ENCODE measurements at places on chromosomes 5 and 9. TPM values are rescaled to one million over a fixed set of nuclear protein-coding genes. Genes with fewer than 3 reads are reported as not detected.

The NUTM2G gene
- total RNA-seq, result not detected

The MCTP1 gene
- total RNA-seq, result 171 TPM

The ENTREP1 gene
- total RNA-seq, result 6.1 TPM

The CCNJL gene
- 10.1 TPM for total RNA-seq

The CD72 gene
- total RNA-seq, result not detected

The AMBP gene
- total RNA-seq, result not detected

The SOHLH1 gene
- total RNA-seq, result not detected

The KIF4B gene
- total RNA-seq, result 0.33 TPM

The CCL19 gene
- total RNA-seq, result not detected

The SEMA5A gene
- total RNA-seq, result 0.10 TPM

The CER1 gene
- total RNA-seq, result not detected

The PTBP3 gene
- total RNA-seq, result 79.8 TPM

The GFI1B gene
- not detected for total RNA-seq

The IL5 gene
- total RNA-seq, result not detected

The C9orf72 gene
- 8.2 TPM for total RNA-seq

The IGIP gene
- 4.9 TPM for total RNA-seq

The ZNF618 gene
- 41.2 TPM for total RNA-seq

The CCDC192 gene
- not detected for total RNA-seq

The SCGB3A2 gene
- not detected for total RNA-seq

The BTNL8 gene
- not detected for total RNA-seq

The DIPK1B gene
- total RNA-seq, result 182 TPM

The BARHL1 gene
- total RNA-seq, result not detected

The PFN3 gene
- not detected for total RNA-seq

The CCNO gene
- total RNA-seq, result 0.33 TPM

The SLC46A2 gene
- total RNA-seq, result not detected

The IL4 gene
- not detected for total RNA-seq

The SLC45A2 gene
- total RNA-seq, result 0.10 TPM

The TNFSF8 gene
- not detected for total RNA-seq

The SWI5 gene
- total RNA-seq, result 23.5 TPM

The ZNF366 gene
- total RNA-seq, result 18.2 TPM

The TMC1 gene
- 0.33 TPM for total RNA-seq

The CDH6 gene
- total RNA-seq, result not detected

The FRMD3 gene
- total RNA-seq, result 11.1 TPM

The OR4F3 gene
- total RNA-seq, result 0.19 TPM

The GPRIN1 gene
- total RNA-seq, result 11.4 TPM

The NEUROG1 gene
- total RNA-seq, result not detected

The SHISAL2B gene
- not detected for total RNA-seq

The TXNDC15 gene
- 70.6 TPM for total RNA-seq

The PCDHB15 gene
- total RNA-seq, result 0.98 TPM

The PCDHGA3 gene
- total RNA-seq, result 0.86 TPM

The SPATA31A3 gene
- not detected for total RNA-seq

The SNCB gene
- not detected for total RNA-seq

The SLC6A18 gene
- not detected for total RNA-seq

The TLR4 gene
- total RNA-seq, result 207 TPM

The NELFB gene
- 77.1 TPM for total RNA-seq

The CDKN2B-AS1 gene
- total RNA-seq, result 4.2 TPM

The ZDHHC11B gene
- total RNA-seq, result not detected

The C5orf34 gene
- total RNA-seq, result 2.6 TPM

The CNTLN gene
- 11.2 TPM for total RNA-seq

The SLC9A3 gene
- 2.3 TPM for total RNA-seq

The CA9 gene
- total RNA-seq, result not detected
